ENCODE measurements at places on chromosomes 7 and 10. TPM values are rescaled to one million over a fixed set of nuclear protein-coding genes. Genes with fewer than 3 reads are reported as not detected.

GHRHR gene
- not detected for total RNA-seq

SPDYE9 gene
- total RNA-seq, result not detected

TSPAN12 gene
- total RNA-seq, result 6.7 TPM

CYP3A7 gene
- 0.12 TPM for total RNA-seq

HYAL4 gene
- not detected for total RNA-seq

SKIDA1 gene
- 0.52 TPM for total RNA-seq

EBLN1 gene
- total RNA-seq, result not detected

OR6B1 gene
- total RNA-seq, result not detected

CDK13 gene
- 36.0 TPM for total RNA-seq

CPA5 gene
- total RNA-seq, result not detected

LEP gene
- total RNA-seq, result not detected

ADO gene
- total RNA-seq, result 22.8 TPM

TBRG4 gene
- 119 TPM for total RNA-seq

PNLIPRP3 gene
- not detected for total RNA-seq

GRCh38 chr7:332646-333392, 42.8 kb downstream of the FOXL3 start:
- no peak for DNase-seq

DNA sequence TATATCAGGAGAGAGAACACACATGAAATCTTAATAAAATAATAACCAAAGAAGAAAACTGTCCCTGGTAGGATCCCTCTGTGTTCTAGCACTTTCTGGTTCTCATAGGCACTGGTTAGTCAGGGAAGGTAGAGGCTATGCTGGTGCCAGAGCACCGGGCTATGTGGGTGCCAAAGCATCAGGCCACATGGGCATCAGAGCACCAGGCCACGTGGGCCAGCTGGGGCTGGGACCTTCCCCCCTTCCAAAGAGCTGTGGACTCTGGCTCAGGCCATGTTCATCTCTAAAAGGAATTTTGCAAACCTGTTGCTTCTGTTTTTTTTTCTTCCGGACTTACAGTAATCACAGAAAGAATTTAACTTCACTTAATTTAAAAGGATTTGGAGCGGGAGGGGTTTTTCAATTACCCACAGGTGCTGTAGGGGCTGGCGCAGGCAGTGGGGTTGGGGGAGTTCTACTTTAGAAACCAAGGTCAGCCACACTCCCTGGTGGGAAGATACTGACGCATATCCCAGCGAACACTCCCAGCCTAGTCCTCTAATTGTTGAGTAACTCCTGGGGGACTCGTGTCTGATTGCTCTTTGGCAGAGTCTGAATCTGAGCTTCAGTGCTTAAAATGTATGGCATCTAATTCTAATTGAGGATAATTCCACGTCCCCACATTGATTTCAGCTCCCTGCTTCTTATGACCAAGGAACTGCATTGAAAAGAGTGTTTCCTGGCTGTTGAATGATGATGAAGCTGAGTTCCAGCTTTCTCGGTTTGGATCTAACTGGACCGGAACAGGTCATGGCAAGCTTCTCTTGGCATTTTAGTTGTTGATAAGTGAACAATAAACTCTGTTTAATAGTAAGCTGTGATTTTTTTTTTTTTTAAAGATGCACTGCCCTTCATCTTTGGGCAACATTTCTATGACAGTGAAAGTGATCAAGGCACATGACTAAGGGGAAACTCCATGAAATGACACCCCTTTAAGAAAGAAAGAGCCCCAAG, 110.7 kb upstream of the FZD8 start:
- DNase-seq, result peak; percentile 30

DNA sequence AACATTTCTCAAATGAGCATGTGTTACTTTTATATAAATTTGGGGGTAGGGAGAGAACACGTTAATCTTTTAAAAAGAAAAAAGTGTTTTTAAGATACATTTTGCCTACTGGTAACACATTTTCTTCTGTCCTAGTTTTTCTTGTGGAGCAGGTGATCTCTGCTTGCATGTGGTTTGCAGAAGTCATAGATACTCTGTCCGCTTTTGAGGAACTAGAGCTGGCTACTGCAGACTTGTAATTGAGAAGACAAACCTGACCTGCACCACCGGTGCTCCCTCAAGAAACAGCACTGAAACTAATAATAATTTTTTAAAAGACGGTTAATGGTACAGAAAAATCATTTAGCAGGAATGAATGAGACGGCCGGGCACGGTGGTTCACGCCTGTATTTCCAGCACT, 243.1 kb downstream of the KIAA1217 start:
- no peak for DNase-seq

- DNase-seq, result no peak
Measured at GRCh38 chr7:38934536-38934935, 25.5 kb upstream of the VPS41 start.

DNA sequence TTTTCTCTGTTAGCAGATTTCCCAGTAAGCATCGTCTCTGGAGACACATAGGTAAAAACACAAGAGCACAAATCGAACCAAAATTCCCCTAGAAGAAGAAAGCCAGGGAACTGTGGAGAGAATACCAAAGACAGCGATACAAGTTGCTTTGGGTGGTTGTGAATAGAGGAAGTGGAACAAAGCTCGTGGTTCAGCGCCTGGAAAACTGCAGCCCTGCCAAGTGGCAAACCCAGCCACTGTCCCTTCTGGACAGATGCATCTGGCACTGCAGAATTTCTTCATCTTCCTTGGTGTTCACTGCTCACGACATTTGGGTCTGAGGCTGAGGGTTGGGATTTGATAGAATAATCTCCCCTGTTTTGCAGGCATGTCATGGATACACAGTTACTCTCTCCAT, 733.8 kb downstream of the PARD3 start:
- DNase-seq, result no peak

DNA sequence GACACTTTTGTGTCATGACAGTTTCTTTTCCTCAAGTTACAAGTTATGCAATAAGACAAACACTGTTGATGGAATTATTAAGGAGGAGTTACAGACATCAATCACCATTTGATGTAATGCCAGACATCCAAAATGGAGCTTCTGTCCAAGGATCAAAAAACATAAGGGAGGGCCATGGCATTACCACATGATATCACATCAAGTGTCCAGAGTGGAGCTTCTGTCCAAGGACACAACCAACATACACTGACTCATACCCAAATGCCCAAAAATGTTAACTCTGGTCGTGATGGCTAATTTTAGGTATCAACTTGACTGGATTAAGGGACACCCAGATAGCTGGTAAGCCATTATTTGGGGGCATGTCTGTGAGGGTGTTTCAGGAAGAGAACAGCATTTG, 140.4 kb downstream of the DOCK4 start:
- no peak for DNase-seq

GRCh38 chr7:77537778-77538280, 734 bp downstream of the PTPN12 start:
- DNase-seq, result no peak

DNA sequence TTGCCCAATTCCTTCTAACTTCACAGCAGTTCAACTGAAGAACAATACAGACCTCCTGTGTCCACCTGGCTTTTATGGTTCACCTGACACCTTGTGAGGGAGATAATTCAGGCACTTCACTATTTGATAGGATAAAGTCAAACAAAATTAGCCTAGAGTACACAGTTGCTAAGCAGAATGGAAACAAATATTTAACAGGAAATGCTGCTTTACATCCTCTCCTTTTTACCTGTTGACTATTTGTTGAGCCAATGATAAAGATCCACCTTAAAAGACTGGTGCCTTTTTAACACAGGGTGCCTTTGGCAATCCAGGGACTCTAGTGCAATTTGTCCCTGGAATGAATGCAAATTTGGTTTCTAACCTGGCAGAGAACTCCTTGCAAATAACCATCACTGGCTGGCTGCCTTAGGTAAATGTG, 39.8 kb downstream of the ITPRID1 start:
- DNase-seq, result no peak

- no peak for DNase-seq
Measured at GRCh38 chr10:28765641-28766040, 88.3 kb downstream of the BAMBI start.

- DNase-seq, result no peak
Measured at GRCh38 chr10:83943920-83944319, 195.4 kb upstream of the GHITM start.

- no peak for DNase-seq
Measured at GRCh38 chr7:20217193-20217948, at the start of gene MACC1. MACC1 (minus strand) TSS chr7:20217384; CDS start chr7:20161862, 55,522 bp downstream.

GRCh38 chr7:141231018-141231792, 157.3 kb downstream of the TMEM178B start:
- DNase-seq, result no peak

GRCh38 chr10:45255706-45256105, 59.7 kb downstream of the OR13A1 start:
- DNase-seq, result no peak

GRCh38 chr7:23346316-23346715, 47.2 kb downstream of the MALSU1 start:
- DNase-seq, result no peak

GRCh38 chr7:31028006-31028405, 24.1 kb upstream of the ADCYAP1R1 start:
- DNase-seq, result no peak

DNA sequence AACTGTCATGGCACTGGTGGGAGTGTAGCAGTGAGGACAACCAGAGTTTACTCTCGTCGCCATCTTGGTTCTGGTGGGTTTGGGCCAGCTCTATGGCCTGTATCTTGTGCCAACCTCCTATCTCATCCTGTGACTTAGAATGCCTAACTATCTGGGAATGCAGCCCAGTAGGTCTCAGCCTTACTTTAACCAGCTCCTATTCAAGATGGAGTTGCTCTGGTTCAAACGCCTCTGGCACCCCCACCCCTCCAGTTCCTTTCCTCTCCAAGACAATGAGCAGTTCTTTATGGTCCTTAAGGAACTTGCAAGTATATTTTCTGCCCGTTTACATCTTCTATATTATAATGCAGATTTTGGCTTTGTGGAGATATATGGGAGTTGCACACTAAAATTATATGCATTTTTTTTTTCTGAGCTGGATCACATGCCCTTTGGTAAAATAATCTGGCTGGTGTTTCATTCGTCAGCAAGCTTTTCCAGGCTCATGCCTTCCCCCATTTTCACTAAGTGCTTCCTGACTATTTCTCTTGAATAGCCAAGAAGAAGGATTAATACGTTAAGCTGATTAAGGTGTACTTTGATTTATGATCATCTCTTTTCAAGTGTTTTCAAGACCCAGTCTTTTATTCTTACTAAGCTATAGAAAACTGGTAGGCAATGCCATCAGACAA, 11.2 kb upstream of the WIPF3 start:
- no peak for DNase-seq

DNA sequence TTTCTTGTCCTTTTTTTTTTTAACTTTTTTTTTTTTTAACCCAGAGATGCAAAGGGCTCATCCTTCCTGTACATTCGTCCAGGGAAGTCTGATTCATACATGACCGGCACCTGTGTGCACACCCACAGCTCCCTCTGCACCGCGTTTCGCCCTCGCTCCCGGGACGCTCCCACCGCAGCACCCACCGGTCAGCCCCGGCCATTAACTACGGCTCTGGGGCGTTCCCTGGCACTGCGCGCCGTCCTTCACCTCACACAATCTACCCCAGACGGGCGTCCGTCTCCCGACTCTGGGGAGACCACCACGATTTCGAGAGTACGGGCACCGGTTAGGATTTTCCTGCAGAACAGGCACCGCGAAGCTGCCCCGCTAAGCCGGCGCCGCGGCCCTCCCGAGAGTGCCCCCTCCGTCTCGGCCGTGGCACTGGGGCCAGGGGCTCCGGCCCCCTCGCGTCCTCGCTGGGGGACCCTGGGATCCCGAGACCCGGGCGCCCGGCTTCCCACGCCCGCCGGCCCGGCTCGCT, 452 bp downstream of the ATE1 start:
- no peak for DNase-seq

- no peak for DNase-seq
Measured at GRCh38 chr10:78905015-78905956, 163.5 kb upstream of the ZMIZ1 start.

GRCh38 chr7:144735505-144736276, 100.2 kb downstream of the TPK1 start:
- DNase-seq, result no peak

- DNase-seq, result peak; percentile 83
Measured at GRCh38 chr10:122140941-122141623, 130.0 kb upstream of the BTBD16 start.

- DNase-seq, result no peak
Measured at GRCh38 chr7:151884312-151885201, 7.6 kb upstream of the PRKAG2 start.

GRCh38 chr7:132703742-132704141, 127.5 kb upstream of the PLXNA4 start:
- DNase-seq, result no peak

GRCh38 chr10:107477266-107477665, 312.8 kb upstream of the SORCS1 start:
- DNase-seq, result no peak

GRCh38 chr10:62252051-62252450, 16.6 kb downstream of the RTKN2 start:
- no peak for DNase-seq

GRCh38 chr10:6558759-6559461, 21.2 kb downstream of the PRKCQ start:
- DNase-seq, result peak; percentile 49

- no peak for DNase-seq
Measured at GRCh38 chr7:130673066-130673465, 4.5 kb upstream of the COPG2 start.

DNA sequence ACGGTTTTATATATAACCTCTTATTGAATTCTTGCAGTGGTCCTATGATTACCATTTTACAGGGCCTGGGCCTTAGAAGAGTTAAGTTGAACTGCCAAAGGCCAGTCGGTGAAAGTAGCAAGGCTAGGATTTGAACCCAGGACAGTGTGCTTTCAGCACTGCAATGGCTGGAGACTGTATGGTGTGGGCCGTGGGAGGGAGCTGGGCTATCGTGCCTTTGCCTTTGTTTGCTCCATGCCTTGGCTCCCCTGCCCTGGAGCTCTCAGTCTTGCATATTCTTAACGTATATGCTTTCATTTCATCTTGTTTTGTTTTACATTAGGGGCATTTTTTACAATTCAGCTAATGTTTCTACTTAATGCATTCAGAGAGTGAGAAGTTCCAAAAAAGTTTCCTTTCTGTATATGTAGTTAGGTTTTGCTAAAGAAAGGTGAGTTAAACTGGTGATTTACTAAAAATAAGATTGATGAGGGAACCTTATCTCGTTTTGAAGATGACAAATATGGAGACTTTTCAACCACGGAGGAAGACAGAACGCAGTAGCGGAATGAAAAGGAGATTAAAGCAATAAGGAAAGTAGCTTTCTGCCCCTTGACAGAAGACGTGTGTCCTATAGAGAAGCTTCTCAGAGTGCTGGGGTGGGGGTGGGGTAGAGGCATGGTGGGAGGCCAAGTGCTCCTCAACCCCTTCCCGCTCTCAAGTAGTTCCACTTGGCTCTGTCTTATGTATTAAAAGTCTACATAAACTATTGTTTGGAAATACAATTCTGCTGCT, 82.5 kb downstream of the RTKN2 start:
- DNase-seq, result no peak

DNA sequence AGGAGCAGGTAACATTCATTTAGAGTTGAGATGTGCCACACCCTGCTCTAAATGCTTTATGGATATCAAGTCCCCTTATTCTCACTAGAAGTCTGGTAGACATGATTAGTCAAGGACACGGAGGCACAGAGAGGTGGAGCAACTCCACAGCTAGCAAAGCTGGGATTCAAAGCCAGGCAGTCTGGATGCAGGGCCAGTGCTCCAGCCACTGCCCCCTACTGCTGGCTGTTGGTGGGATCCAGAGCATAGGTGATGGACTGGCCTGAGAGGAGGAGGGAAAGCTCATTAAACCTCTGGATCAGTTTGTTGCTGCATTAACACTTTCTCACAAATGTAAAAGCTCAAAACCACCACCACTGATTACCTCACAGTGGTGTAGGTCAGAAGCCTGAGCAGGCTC, 22.6 kb upstream of the KBTBD2 start:
- no peak for DNase-seq

GRCh38 chr10:103733045-103733419, 122.3 kb downstream of the SH3PXD2A start:
- no peak for DNase-seq

Measured in epithelial cell of proximal tubule (primary cell).